Inflammatory macrophage treated with lipopolysaccharide for 1 hour (primary cell): ENCODE measurements at places on chromosomes 5 and 9.

GRCh38 chr5:157624144-157624543 lies 28.1 kb downstream of the SOX30 start:
- DNase-seq, result no peak

DNA sequence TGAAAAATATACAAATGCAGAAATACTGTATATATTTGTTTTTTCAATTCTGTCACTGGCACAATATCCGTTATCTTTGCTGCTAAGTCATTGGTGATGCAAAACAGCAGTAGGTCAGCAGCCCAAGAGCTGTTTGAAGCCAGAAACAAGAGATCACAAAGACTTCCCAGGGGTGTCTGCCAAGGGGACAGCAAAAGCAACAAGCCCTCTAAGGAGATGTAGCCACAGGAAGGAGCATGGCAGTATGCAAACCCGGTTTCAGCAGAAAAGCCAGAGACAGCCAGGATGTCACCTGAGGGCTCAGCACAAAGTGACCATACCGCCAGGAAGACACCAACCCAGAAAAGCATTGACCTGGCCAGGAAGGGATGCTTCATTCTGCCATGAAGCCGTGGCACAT lies 241.5 kb downstream of the ARRDC3 start:
- DNase-seq, result no peak

GRCh38 chr9:91443321-91443993 lies 19.8 kb upstream of the NFIL3 start:
- no peak for DNase-seq

DNA sequence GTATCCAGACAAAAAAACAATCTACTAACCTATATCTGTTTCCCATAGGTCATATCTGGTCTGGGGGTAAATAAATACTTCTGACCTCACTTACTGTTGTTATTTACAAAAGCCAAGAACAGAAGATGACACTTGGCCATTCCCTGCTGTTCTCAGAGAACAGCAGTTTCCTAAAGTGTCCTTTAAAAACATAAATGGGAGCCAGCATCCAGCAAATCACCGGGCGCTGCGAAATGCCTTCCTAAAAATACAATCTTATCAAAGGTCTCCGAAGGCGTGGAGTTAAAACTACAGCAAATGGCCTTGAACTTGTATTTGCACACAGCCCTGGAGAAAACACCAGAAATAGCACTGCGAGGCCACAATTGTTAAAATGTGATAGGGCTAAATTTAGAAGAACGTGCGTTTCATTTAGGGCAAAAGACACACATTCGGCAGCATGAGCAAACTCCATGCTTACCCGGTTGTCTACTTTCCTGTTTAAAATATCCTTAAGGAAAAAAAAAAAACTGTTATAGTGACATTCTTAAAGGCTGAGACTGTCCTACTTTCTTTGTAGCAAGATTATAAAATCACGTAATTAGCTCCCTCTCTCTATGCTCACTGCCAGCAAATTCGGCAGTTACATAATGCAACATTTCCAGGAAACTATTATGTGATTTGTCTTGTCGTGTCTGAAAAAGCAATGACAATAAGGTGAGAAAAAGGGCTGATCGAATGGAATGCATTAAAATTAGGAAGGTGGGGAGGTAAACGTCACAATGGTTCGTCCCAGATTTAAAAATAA lies 1.5 kb downstream of the NFIL3 start:
- peak; percentile 44 for DNase-seq

DNA sequence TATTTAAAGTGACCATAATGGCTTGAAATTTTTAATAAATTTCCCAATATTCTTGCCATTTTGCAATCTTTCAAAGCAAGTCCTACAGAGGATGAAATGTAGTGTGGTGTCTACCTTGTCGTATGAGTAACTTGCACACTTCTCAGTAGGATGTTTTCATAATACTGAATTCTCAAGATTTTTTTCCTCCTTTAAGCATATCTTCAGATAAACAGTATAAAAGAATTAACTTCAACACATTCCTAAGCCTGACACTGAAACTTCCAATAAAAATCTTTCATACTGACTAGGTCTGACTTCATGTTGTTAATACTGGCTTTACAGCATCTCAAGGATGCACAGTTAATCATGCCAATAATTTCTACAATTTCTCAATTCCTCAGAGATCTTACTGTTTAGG lies 62.0 kb downstream of the DROSHA start:
- DNase-seq, result no peak
